ENCODE measurements at places on chromosomes 12 and 14. TPM values are rescaled to one million over a fixed set of nuclear protein-coding genes. Genes with fewer than 3 reads are reported as not detected.

Gene DLGAP5
- 110 TPM for total RNA-seq

Gene DPPA3
- total RNA-seq: not detected

Gene TAS2R30
- total RNA-seq: 3.2 TPM

Gene CLEC4D
- not detected for total RNA-seq

Gene RPS6KA5
- total RNA-seq: 53.1 TPM

Gene NTN4
- not detected for total RNA-seq

Gene SART3
- total RNA-seq: 76.9 TPM

Gene WIF1
- not detected for total RNA-seq

Gene ETFRF1
- total RNA-seq: 8.9 TPM

Gene LAG3
- total RNA-seq: 45.2 TPM

Gene NUMB
- total RNA-seq: 37.7 TPM

Gene HECTD1
- 105 TPM for total RNA-seq

Gene KRT83
- total RNA-seq: not detected

All from activated CD8-positive, alpha-beta T cell treated with anti-CD3 and anti-CD28 coated beads, Interleukin-2, amount 10 ng/mL, durations not matched to agents 7 days and 5 days (primary cell).